ENCODE measurements at places on chromosomes 2 and 18. TPM values are rescaled to one million over a fixed set of nuclear protein-coding genes. Genes with fewer than 3 reads are reported as not detected.

GRCh38 chr2:7203056-7203467 is 285.9 kb downstream of the RNF144A start:
- DNase-seq = peak; percentile 23

DNA sequence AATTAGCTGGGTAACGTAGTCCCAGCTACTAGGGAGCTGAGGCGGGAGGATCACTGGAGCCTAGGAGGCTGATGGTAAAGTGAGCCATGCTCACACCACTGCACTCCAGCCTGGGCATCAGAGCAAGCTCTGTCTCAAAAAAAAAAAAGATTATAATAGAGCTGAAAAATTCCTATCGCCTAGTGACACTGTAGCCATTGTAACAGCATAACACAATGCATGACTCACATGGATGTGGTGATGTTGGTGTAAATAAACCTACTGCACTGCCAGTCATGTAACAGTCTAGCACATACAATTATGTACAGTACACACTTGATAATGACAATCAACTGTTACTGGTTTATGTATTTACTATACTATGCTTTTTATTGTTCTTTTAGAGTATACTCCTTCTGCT is 39.6 kb downstream of the MGAT4A start:
- no peak for DNase-seq

DNA sequence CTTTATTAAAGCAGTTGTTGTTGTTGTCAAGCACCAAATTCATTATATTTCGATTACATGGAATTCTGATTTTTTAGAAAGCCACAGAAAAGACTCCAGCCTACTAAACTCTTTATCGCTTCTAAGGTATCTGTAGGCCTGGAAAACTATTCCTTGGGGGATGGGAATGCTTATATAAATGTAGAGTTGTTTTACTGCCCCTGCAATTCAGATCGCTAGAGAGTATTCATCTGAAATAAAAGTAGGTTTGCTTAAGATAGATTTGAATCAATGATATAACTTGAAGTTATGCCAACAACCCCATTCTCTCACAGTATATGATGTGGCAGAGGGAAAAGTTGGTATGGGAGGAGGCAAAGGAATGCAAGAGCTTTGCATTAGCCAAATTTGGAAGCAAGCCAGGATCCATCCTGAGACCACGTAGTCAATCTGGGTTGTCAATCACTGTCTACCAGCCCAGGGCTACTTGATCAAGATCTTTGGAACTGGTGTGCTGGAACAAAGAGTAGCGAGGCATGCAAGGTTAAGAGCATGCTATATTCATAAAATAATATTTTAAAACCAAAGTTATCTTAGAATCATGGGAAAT is 95.9 kb downstream of the LYPD6B start:
- DNase-seq = no peak

DNA sequence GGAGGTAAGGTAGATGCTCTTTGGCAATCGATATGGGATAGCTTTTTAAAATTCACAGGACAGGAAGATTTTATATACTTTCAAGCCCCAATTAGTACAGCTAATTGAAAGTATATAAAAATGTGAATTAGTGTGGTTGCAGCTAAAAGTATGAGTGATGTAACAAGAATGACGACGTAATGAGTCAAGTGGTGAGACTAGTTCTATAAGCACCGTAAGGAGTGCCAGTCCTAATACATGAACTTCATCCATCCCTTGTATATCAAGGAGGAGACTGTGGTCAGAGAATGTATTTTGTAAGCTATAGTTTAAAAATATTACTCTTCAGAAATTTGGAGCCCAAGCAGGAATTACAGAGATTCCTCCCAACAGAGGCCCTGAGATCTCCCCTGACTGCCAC is 25.8 kb downstream of the DNAJC27 start:
- DNase-seq = no peak

- peak; percentile 29 for DNase-seq
Observed at GRCh38 chr2:135875491-135876065, 665 bp downstream of the MCM6 start.

The TTR gene
- not detected for total RNA-seq

DNA sequence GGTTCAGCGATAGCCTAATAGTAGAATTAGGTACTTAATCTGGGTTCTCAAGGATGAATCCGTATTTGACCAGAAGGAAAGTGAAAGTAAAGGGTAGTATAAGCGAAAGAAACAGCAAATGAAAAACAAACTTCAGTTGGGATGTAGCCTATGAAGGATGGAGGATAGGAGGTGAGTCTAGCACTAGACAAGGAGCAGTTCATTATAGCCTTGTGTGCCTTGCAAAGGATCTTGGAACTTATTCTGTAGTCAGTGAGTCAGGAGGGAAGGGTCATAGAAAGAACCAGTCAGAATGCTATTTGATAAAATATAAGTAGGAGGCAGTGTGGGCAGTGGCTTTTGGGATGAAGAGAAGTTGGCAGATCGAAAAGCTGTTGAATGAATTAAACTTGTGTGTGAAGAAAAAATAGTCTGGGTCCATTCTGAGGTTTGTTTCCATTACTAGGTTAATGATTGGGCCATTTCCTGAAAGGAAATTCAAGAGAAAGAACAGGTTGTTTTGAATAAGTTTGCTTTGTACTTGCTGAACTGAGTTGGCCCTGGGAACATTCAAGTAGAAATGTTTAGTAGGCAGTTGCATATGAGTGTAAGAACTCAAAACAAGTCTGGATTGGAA is 48.5 kb downstream of the ANKRD12 start:
- DNase-seq = no peak

DNA sequence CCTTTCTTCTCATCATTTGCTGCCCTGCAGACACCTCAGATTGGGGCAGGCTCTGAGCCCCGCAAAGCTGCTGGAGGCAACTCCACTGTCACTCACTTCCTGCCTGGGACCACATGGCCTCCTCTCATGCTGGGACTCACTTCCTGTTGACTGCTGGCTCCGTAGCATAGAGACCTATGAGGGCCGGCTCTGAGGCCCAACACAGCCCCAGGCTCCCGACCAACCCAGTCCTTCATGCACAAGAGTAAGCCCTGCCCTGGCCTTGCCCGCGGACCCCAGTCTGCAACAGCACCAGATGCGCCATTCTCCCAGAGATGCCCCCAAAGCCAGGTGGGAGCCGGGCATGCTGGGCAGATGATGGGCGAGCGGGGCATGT is 55.7 kb downstream of the DNMT3A start:
- DNase-seq = no peak

- DNase-seq = no peak
Observed at GRCh38 chr2:223528036-223528435, 74.1 kb downstream of the SCG2 start.

DNA sequence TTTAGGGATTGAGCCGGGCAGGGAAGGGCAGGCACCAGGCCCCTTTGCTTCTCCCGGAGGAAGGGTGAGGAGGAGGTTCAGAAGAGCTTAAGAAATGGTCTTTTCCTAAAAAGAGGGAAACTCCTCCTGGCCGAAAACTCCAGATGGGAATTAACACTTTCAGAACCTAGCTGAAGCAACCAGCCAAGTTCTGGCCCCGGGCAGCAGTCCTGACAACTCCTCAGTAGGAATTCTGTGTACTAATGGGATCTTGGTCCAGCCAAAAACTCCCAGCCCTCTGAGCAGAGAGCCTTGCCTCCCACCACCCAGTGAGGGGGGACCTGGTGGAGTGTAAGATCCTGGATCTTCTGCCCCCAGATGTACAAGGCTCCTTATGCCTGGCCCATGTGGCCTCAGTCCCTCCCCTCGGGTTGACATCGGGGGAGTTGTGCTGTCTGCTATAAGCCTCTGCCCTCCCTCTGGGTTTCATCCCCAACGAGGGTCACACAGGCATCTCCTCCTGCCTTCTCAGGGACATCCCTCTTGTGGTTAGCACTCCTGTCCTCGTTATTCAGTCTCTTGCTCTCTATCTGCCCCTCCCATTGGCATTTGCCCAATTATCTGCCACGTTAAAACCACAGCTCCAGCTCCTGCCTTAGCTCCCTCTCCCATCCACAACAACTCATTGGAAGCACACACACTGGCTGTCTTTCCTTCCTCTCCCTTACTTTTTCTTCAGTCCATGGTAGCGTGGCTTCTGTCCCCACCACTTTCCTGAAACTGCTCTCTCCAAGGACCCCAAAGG is 184.6 kb downstream of the CYP26B1 start:
- DNase-seq = no peak

GRCh38 chr2:62774555-62775366 is 69.2 kb downstream of the EHBP1 start:
- DNase-seq = no peak
